Nucleus accumbens (tissue), 56 donors: ENCODE measurements at places on chromosomes 5 and 9.

GRCh38 chr5:150202501-150202900 is 12.6 kb downstream of the SLC6A7 start:
- no peak for DNase-seq

- no peak for DNase-seq
Measured at GRCh38 chr9:68932458-68932857, 81.5 kb downstream of the PRKACG start.

DNA sequence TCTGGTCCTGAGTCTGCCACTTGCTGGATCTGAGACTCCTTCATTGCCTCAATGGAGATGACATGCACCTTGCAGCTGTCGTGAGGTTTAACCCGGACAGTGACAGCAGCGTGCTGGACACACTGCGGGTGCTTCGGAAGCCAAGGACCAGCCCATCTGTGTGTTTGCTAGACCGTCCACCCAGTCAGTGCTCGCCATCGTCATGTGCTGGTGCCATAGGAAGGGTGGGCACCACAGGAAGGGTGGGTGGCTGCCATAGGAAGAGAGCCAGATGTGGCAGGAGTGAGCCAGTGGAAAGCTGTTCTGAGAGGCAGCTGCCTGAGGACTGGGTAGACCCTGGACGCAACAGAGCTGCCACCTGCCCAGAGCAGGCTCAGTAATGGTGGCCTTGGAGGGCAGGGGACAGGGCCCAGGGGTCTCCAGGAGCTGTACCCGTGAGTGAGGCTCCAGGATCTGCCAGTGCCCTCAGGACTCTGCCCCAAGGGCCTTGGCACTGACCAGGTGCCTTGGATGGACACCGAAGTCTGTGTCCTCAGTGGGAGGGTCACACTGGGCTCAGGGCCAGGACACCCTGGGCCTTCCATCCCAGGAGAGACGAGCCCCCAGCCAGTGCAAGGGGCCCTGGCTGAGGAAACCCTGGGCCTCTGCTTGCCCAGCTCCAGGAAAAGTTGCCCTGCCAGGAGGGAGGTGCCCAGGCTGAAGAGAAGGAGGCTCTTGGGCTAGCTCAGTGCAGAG is 21.8 kb downstream of the FLT4 start:
- no peak for DNase-seq

DNA sequence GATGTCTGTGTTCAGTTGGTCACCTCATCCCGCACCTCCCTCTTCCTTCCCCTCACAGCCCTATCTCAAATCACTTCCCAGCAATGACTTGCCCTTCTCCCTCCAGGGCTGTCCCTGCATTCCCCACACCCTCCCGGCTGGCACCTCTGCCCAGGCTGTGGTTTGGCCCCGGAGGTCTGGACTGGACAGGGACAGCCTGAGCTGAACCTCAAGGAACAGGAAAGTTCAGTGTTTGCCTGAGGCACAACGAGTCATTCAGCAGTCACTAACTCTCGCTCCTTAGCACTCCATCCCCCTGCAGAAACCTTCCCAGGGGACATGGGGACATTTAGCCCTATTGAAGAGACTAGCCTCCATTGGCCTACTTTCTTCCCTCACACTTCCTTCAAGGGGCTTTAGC is 58.3 kb upstream of the MAP3K1 start:
- no peak for DNase-seq

DNA sequence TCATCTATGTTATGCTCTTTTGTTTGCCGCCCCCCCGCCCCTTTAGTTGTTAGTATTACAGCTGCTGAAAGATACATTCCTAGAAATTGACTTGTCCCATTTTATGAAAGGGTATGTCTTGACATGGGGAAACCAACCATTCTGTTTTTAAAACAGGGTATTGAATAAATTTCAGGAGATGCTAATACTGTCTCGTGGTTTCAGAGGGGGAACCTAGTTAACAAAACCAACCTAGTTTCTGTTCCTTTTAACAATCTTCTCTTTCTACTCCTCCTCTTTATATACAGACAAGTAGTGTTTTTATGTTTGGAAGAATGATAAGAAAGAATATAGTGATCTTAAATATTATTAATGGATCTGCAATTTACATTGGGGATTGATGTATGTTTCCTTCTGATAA is 3.5 kb downstream of the PIP5K1B start:
- no peak for DNase-seq

GRCh38 chr9:135989722-135990467 is 28.7 kb upstream of the UBAC1 start:
- DNase-seq, result peak; percentile 50

DNA sequence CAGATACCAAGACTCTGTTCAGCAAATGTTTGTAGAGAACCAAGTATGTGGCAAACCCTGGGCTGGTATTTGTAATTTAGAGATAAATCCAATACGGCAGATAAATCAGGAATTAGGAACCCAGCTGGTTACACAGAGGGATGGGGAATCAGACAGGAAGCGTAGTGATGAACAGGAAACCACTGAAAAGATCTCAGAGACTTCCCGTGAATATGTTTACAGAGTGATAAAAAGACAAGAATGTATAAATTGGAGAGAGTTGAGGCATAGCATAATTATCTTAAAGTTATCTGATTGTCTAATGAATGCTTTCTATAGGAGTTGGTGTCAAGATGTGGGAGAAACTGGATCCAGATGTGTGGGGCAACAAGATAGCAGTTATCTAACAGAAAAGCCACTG is 246.6 kb upstream of the SMARCA2 start:
- no peak for DNase-seq

GRCh38 chr9:438961-439768 is 224.5 kb downstream of the DOCK8 start:
- no peak for DNase-seq

- no peak for DNase-seq
Measured at GRCh38 chr5:56561455-56561854, 253.9 kb upstream of the MAP3K1 start.

- DNase-seq, result no peak
Measured at GRCh38 chr5:108700930-108701329, 46.8 kb upstream of the FER start.

- DNase-seq, result no peak
Measured at GRCh38 chr5:115461506-115462290, 82.9 kb downstream of the FEM1C start.

- no peak for DNase-seq
Measured at GRCh38 chr9:80218328-80218727, 646.6 kb downstream of the TLE4 start.

- DNase-seq, result no peak
Measured at GRCh38 chr9:112743216-112743836, 7.2 kb upstream of the SNX30 start.

- DNase-seq, result no peak
Measured at GRCh38 chr9:109120204-109120789, 550 bp upstream of the TMEM245 start.

GRCh38 chr5:137937994-137938750 is 48.9 kb downstream of the PKD2L2 start:
- no peak for DNase-seq

DNA sequence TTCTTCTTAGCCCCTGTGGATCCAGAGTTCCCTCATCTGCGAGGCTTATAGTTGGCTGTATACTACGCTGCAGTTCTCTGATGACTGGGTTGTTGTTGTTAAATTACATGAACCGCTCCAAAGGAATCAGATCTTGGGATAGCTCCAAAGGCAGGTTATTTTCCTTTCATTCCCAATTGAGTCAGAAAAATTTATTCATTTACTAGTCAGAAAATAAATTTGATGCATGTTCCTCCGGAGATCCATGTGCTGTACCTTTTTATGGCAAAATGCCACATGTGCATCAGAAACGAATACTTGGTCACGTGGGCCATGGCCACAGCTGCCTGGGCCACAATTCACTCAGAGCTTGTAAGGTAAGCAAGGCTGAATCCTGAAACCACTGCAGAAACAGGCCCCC is 304.0 kb downstream of the NR2F1-AS1 start:
- DNase-seq, result no peak

- DNase-seq, result no peak
Measured at GRCh38 chr9:120505186-120505585, 74.8 kb downstream of the CDK5RAP2 start.

DNA sequence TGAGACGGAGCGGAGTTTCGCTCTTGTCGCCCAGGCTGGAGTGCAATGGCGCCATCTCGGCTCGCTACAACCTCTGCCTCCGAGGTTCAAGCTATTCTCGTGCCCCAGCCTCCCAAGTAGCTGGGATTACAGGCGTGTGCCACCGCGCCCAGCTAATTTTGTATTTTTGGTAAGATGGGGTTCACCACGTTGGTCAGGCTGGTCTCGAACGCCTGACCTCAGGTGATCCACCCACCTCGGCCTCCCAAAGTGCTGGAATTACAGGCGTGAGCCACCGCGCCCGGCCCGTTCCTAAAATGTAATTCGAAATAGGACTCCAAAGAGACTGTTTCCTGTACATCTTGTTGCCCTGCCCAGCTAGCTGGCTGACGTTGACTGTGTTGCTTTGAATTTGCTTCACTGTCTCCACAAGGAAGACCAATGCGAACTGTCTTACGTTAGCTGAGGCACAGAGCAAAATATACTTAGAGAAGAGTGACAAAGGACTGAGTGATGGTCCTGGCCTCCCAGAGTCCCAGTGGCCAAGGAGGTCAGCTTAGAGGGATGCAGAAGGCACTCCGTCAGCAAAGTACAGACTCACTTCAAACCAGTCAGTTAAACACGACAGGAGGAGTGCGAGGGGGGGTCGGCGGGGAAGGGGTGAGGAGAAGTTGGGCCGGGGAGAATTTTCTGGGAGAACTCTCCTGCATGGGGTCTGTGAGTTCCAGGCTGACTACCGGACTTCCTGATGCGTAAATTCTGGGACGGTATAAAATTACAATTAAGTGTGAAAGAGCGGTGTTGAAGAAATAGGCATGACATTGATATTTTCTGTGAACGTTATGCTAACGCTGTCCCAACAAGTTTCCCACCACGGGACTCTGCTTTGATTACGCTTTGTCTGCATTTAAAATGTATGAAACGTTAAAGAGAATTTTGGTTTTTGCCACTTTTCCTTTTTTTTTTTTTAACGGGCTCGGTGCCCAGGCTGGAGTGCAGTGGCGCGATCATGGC is 6.8 kb upstream of the TRIM41 start:
- no peak for DNase-seq

GRCh38 chr5:137596941-137597340 is 97.8 kb upstream of the SPOCK1 start:
- no peak for DNase-seq

DNA sequence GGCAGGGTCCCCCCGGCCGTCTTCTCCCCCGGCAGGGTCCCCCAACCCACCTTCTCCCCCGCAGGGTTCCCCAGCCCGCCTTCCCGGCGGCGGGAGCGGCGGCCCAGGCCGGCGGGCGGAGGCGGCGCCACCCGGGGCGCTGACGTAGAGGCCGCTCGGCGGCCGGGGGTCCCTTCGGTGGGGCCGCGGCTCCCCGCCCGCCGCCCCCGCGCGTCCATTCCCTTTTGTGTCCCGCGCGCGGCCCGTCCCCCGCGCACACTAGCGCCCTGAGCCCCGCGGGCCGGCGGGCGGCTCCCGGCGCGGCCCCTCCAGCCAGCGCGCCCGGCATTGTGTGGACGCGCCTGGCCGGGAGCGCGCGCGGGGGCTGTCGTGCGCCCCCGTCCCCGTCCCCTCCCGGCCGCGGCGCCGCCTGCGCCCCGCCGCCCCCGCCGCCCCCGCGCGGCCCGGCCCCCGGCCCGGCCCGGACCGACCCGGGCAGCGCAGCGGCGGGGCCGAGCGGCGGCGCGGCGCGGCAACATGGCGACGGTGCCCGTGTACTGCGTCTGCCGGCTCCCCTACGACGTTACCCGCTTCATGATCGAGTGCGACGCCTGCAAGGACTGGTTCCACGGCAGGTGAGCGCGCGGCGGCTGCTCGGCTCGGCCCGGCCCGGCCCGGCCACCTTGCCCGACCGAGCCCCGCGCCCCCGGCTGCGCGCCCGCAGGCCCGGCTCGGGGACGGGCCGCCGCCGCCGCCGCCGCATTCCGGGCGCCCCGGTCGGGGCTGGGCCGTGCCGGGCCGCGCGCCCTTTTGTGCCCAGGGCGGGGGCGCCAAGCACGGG is at the start of gene PHF2:
Gene PHF2 (plus strand): TSS at position 327 of the 820 bp plus-strand sequence. CDS start 190 bp downstream, at position 517.
- DNase-seq, result no peak

GRCh38 chr5:83703059-83703458 is 17.6 kb downstream of the HAPLN1 start:
- no peak for DNase-seq

DNA sequence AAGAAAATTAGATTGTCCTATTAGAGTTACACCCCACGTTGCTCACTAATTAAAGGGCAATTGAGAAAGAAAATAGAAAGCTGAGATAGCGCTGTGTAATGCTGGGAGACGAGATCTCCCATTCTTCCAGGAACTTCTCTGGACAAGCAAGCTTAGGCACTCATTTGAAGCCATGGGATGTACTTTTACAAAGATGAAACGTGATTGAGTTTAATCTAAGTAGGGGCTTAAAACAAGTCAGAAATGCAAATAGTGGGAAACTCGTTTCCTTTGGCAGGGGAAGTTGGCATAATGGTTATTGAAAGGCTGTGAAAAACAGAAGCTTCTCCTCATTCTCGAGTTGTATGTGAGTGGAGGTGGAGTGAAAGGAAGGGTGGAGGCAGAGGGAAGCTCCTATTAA is 3.7 kb downstream of the PRDM6 start:
- DNase-seq, result no peak

GRCh38 chr5:52356311-52356918 is 431.3 kb upstream of the ITGA1 start:
- DNase-seq, result no peak

DNA sequence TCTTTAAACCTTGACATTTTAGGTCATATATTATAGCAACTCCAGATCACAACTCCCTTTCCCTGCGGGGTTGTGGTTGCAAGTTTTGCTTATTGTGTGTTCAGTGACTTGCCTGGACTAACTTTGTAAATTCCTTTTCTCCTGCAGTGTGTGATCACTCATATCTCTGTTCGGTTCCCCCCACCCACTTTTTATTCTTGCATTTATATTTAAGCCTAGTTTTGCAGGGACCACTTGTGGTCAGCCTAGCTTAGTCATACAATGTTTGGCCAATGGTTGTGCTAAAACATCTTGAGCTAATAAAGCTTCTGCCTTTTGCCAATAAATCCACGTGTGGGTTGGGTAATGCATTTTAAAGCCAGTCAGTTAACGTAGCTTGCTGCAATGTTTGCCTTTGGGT is 146.5 kb upstream of the IRX4 start:
- DNase-seq, result no peak

DNA sequence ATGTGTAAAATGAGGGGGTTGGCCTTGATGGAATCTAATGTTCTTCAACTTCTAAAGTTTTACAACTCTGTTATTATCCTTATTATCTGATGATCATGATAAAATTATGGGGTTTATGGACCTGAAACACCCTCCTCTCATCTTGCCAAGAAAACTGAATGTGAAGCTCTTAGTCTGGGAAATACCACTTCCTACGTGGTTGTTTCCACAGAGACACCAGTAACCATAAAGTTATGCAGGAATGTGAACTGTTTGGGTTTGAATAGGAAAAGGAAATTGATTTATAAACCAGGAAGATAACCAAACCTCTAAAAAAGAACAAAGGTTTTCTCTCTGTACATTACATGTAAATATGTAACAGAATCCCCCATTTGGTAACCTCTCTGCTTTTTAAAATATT is 28.3 kb upstream of the RAI14 start:
- DNase-seq, result no peak
